Myocyte (in vitro differentiated cells): ENCODE measurements at places on chromosomes 12 and 14.
A peak's percentile ranks its signal among the peaks of the same experiment; 100 is the strongest.

- no peak for DNase-seq
Observed at GRCh38 chr14:72049462-72049861, 117.2 kb downstream of the RGS6 start.

DNA sequence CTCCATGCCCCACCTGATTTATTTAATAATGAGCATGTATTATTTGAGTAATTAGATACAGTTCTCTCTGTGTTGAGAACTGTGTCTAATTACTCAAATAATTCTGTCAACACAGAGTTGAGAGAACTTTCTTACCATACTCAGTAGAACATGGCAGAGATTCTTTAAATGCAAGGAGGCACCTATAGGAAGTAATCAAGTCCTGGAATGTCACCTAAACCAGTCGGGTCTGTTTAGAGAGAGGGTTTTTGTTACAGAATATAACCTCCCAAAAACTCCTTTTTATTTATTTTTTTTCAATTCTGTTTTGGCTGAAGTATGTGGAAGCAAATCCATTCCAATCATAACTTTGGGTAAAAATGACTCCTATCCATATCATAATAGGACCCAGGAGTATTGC is 37.5 kb upstream of the CIT start:
- no peak for DNase-seq

DNA sequence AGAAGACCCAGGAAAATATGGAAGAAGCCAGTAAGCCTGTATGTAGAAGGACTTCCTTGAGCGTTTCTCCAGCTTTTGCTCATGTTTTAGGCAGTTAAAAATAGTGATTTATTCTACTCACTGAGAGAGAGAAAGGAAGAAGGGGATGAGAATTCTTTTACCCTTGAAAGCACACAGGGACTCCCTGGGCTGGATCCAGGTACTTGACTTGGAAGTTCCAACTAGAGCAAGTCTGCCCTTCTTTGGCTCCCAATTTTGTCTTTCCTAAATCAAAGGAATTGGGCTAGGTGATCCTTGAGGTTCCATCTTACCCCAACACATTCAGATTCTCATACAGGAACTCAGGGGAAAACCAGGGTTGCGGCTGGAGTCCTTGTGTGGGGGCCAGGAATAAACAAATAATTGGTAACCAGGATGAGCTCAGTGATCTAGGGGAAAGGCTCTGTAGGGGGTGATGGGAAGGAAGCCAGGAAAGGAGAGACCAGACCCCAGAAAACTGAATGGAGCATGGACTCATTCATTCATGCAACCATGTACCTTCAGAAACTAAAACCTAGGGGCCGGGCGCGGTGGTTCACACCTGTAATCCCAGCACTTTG is 11.5 kb upstream of the ITGA5 start:
- DNase-seq, result no peak

- peak; percentile 64 for DNase-seq
Observed at GRCh38 chr12:754851-755562, 2.6 kb downstream of the WNK1 start.

- DNase-seq, result no peak
Observed at GRCh38 chr12:108080363-108080762, 48.7 kb upstream of the WSCD2 start.
